ENCODE measurements at places on chromosomes 12 and 14.

DNA sequence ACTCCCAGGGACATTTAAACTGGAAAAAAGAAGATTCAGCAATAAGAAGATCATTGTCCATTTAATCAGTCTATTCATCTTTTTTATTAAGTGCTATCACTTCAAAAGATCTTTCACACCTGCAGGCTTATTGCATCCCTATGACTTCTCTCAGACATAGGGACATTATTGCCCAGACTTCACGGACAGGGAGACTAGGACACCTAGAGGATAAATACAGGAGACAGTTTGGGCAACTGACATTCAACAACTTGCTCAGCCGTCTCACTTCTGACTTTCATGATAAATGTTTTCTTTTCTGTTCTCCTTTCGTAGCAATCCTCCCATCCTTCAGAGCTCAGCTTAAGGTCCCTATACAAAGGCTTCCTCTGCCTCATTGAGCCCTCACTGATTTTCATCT is 84.3 kb downstream of the TMEM30B start:
- no peak for DNase-seq

DNA sequence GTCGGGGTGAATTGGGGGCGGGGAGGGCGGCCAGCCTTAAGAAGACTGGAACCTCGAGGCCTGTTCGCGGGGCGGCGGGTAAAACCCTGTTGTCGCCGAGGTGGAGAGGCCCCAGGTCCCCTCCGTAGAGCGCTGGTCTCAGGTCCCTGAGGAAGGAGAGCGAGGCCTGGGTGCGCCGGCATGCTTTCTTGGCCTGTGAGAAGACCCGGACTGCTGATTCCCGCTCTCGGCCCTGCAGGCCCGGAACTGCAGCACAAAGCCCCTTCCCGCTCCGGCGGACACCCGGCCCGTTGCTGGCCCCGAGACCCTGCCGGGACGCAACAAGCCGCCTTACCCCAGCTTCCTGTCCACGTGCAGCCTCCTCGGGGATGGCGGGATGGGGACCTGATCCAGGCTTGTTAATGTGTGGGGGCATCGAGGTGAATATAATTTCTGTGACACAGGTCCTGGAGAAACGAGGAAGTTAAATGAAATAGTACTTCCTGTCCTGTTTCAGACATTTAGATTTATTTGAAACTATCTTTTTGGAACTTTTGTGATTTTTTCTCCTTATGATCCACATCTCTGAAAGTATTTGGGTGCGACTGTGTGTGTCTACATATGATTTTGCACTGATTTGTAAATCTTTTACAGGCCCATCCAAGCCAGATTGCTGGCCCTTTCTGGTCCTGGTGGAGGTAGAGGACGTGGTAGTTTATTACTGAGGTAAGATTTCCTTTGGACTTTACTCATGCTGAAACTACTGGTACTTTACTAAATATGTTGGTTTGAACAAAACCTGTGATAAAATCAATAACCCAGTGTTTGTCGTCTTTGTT is 600 bp downstream of the PNN start:
- no peak for DNase-seq

GRCh38 chr14:31207287-31207754 is 272 bp downstream of the HECTD1 start:
- no peak for DNase-seq

GRCh38 chr12:87802721-87803011 is 226.5 kb downstream of the C12orf50 start:
- DNase-seq: no peak

- no peak for DNase-seq
These were observed 252.6 kb upstream of the CCDC196 start for GRCh38 chr14:66233591-66233990.

DNA sequence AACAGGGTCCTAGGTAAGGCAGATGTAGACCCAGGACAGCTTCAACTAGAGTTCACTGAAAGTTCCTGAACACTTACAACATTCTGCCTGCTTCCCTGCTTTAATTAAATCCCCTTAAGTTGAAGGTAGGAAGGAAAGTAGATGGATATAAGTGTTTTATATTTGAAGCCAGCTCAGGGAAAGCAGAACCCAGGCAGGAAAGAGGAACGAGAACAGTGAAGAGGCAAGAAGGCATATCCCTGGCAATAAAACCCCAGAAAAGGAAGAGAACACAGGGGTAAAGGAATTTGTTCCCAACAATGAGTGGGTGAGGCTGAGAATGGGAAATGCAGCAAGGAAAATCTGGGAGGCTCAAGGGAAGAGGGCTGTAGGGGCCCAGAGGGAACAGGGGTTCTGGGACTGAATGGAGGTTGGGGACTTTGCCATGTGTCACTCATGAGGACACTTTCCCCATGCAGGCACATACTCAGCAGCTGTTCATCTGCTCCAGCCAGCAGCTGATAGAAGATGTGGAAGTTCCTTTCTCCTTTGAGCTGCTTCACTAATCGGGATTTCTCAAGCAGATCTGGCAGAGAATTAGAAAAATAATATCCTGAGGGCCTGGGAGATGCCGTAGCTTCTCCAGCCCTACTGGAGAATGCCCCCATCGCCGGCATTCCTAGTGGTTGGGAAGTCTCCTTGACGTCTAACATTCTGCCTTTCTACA is 3.7 kb downstream of the MYO1A start:
- DNase-seq: no peak

GRCh38 chr12:113070117-113070906 is 13.8 kb downstream of the DTX1 start:
- peak; percentile 53 for DNase-seq

- DNase-seq: no peak
These were observed 13.4 kb downstream of the NCAPD2 start for GRCh38 chr12:6507102-6507998.

DNA sequence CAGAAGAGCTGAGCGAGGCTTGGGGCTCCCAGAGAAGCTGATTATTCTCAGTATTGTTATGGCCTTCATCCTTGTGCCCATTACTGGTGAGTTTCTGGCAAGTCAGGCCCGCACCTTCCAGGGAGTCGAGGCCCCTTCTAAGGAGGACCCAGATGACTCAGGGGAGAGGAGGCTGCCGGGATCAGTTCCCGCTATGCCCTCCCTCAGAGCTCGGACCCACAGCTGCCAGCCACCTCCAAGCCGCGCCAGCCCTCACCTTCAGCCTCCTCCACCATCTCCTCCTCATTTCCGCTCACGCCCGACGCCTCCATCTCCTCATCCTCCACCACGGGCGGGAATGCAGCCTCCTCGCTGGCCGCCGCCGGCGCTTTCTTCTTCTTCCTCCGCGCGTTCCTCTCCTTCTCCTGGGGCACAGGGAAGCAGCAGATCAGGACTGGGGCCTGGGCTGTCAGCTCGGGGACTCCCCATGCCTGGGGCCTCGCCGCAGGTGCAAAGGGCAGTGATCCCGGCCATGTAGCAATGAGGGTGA is 83.2 kb downstream of the RFLNA start:
- no peak for DNase-seq

GRCh38 chr12:51421266-51421884 is 3.3 kb upstream of the SLC4A8 start:
- peak; percentile 24 for DNase-seq

- no peak for DNase-seq
These were observed 48.2 kb downstream of the ATF7 start for GRCh38 chr12:53577941-53578352.

DNA sequence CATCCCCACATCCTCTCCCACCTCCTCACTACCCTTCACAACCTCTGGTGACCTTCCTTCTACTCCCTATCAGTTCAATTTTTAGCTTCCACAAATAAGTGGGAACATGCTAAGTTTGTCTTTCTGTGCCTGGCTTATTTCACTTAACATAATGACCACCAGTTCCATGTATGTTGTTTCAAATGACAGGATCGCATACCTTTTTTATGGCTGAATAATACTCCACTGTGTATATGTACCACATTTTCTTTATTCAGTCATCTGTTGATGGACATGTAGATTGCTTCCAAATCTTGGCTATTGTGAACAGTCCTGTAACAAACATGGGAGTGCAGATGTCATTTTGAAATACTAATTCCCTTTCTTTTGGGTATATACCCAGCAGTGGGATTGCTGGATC is 98.7 kb downstream of the TRMT5 start:
- no peak for DNase-seq

DNA sequence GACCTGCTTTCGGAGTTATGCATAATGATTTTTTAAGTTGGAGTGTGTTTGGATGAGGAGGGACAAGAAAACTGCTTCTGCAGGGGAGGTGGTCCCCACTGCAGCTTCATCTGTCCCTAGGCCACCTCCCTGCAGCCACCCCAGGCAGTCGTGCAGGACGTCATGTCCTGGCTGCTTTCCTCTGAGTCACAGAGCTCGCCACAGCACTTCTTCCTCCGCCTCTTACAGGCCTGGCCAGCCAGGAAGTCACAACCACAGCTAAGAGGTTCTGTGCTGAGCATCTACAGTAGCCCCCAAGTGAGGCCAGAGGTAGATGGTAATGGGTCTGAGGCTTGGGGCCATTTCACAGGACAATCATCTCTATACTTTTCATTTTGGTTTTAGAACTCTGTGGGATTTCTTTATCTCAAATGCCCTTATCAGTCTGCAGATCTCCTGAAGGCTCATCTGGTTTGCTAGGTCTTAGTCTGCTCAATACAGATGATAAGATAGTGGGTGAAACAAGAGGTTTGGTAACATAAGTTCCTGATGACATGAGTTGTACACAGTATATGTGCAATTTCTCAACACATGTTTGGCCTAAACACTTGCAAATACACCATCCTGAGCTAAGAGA is 106.4 kb downstream of the ARF6 start:
- DNase-seq: peak; percentile 86

DNA sequence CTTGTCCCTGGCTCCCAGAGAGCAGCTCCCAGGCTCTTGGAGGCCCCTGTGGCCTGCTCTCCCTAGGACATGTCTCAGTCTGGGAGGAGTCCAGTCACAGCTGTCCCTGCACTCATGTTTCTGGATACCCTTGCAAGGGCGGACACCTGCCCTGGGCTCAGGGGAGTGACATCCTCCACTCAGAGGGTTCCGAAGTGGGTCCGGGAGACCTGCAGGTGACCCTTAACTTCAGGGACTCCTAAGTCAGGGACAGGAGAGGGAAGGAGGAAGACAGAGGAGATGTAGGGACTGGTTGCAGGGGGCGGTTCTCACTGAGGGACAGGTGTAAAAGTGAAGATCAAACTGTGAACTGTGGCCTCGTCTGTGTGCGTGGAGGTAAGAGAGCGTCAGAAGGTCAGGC is 37.6 kb downstream of the CACNA2D4 start:
- no peak for DNase-seq

GRCh38 chr14:75044322-75044721 is 6.9 kb downstream of the MLH3 start:
- no peak for DNase-seq

DNA sequence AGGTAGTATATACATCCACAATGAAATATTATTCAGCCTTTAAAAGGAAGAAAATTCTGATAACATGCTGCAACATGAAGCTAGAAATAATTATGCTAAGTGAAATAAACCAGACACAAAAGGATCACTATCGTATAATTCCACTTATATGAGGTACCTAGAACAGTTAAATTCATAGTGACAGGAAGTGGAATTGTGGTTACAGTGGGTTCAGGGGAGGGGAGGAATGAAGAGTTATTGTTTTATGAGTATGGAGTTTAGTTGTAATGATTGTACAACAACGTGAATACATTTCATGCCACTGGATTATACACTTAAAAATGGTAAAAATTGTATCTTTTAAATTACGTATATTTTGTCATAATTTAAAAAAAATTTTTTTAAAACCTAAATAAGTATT is 21.0 kb downstream of the EEA1 start:
- DNase-seq: no peak

DNA sequence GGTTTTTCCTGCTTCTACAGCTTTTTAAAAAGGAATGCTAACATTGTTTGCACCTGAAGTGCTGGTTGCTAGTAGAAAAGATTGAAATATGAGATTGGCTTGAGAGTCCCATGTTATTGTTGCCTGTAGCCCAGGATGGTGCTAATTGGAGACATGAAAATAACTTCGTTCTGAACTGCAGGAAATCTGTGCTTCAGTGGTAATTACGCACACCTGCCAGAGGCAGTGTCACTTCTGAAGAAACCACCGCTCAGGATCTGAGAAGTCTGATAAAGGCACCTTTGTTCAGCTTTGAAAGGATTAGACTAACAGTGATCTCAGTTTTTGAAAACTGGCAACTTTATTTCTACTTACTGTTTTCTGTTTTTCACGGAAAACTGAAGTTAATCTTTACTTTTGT is 15.5 kb upstream of the ATP6V0A2 start:
- DNase-seq: no peak

Measured in left cardiac atrium (tissue), 4 donors.